NCI-H1048 (cell line): ENCODE measurements at places on chromosomes 5 and 9.
A peak's percentile ranks its signal among the peaks of the same experiment; 100 is the strongest.

DNA sequence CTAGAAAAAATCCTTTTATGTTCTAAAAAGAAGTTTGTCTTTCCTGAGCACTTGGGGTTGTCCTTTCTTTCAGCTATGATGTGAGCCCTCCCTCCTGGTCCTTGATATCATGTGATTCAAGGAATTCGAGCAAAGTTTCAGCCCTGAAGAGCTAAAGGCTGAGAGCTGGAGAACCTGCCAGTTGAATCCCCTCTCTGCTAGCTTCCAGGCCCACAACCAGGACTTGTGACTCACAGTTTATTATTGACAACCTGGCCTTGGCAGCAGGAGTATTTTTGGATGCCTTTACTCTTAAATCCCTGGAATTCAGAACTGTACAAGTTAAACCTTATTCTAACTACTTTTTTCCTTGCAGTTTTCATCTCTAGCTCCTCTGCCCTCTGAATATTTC lies 182.8 kb downstream of the SPOCK1 start:
- no peak for DNase-seq

GRCh38 chr9:20496328-20496727 lies 126.0 kb downstream of the MLLT3 start:
- no peak for DNase-seq

DNA sequence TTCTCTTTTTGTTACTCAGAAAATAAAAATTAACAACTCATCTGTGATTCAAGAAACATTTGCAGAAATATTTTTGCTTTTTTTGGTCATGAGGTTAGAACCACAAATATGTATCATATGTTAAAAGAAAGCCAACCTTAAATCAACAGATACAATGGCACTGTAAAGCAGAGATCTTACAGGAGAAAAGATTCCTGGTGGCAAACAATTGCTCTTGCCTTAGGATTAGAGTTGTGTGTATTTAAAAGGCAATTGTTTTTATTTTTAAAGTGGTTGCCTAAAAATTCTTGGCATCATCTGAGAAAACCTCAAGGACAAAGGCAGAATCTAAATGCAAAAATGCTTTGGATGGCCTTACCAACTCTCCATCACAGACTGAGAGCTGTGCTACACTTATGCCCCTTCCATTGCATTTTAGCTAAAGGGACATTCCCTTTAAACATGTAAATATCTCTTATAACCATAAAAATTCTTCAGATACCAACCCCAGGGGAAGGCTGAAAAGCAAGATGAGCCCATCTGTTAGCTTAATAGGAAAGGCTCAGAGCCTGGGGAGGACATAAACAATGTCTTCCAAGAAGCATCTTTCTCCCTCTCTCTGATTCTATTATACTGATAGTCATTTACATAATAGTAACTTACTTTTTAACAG lies 100.4 kb downstream of the FAM114A2 start:
- no peak for DNase-seq

DNA sequence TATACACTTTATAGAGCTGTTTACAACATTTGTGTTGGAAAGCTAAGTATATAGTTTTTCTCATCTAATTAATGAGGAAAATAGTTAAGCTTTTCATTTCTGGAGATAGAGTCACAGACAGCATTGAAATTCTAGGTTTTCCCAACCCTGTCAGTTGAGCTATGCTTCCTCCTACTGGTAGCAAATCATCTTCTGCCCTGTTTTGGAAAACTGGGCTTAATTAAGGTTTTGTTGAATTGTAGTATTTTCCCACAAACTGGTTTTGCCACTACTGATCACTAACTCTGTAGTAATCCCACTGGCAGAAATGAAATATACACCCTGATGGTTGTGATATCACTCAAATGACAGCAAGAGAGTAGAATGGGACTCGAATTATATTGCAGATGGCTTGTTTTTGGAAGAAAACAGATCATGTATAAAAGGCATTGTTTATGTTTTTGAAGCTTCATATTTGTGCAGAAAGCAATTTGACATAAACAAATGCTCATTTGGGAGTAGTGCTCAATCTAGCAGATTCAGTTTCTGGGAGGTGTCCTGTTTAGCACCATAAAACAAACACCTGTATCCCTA lies 46.6 kb downstream of the CD180 start:
- no peak for DNase-seq

DNA sequence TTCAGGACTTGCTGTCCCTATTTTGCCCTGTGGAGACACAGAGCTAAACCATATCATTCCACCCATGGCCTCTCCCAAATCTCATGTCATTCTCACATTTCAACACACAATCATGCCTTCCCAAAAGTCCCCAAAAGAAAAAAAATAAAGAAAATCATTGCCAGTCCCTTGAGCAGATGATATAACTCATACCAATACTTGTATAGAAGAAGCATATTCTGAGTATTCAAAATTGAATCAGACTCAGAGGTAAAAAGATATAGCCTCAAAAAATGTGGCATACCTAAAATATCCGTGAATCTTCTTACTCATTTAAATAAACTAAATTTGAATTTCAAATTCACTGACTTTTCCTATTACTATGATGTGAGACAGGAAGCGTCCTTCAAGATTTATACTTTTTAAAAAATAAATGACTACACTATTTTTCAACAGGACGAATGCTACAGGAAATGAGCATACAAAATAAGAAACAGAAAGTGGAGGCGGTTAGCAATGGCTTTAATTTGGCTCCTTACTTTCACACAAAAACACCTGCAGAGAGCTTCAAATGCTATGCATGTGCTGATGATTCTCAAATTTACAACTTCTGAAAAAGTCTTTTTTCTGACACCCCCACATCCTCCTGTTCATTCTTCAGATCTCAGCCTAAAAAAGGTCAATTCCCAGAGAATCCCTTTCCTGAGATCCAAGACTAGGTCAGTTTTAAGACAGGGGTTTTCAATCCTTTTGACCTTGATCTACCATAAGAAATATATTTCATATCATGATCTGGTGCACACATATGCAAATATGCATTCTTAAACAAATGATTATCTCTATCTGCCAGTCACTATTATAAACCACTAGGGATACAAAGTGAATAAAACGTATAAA lies 39.6 kb upstream of the DMXL1 start:
- DNase-seq, result no peak

GRCh38 chr5:107607671-107608345 lies 62.9 kb downstream of the EFNA5 start:
- peak; percentile 20 for DNase-seq

GRCh38 chr9:26856413-26857032 lies 36.1 kb downstream of the CAAP1 start:
- no peak for DNase-seq

DNA sequence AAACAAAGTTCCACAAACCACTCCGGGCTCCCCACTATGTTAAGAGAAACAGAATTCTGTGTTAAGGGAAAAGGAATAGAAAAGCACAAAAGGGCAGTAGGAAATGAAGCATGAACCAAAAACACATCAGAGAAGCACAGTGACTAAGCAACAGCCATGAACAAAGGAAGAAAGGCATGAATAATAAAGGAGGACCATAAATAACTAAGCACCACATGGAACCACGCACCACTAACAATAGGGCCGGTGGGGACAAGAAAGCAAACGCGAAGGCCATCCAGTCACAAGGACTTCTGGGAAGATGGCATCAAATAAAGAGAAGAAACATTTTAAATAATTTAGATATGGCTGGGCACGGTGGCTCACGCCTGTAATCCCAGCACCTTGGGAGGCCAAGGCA lies 18.0 kb downstream of the PRUNE2 start:
- no peak for DNase-seq

GRCh38 chr5:22896152-22896551 lies 43.0 kb upstream of the CDH12 start:
- DNase-seq, result no peak

- no peak for DNase-seq
Measured at GRCh38 chr5:139816566-139816965, 21.0 kb downstream of the PSD2 start.

DNA sequence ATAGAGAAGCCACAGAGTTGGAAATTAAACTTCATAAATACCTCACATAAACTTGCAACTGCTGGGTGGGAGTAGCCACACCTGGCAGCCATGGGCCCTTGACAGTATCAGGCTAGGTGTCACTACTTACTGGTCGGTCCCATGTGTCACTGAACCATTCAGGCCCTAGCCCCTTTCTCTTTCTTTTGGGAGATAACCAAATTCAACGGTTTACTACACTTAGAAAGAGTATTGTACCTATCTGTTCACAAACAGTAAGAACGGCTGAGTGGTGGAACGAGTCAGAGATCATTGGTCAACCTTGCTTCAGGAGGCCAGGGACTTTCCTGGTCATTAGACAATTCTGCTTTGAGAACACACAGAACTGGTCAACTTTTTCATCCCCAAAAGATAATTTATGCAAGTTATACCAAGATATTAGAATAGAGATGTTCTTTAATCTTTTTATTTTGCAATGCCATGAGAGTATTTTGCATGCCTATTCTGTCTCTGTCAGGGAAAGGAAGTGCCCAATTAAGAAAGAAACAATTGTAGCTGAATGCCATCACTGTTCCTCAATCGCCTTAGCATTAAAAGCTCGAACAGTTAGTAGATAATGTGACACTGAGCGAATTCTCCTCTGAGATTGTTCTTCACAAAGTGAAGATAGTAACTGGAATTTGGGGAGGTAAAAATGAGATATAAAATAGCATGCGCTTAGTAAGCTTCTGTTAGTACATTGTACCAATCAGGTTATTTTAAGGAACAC lies 50.9 kb downstream of the GOLPH3 start:
- no peak for DNase-seq

- no peak for DNase-seq
Measured at GRCh38 chr5:151113651-151114050, 32.8 kb upstream of the TNIP1 start.

- DNase-seq, result no peak
Measured at GRCh38 chr9:74609671-74610405, 112.7 kb downstream of the RORB start.

- no peak for DNase-seq
Measured at GRCh38 chr9:88574953-88575352, 40.0 kb downstream of the NXNL2 start.

DNA sequence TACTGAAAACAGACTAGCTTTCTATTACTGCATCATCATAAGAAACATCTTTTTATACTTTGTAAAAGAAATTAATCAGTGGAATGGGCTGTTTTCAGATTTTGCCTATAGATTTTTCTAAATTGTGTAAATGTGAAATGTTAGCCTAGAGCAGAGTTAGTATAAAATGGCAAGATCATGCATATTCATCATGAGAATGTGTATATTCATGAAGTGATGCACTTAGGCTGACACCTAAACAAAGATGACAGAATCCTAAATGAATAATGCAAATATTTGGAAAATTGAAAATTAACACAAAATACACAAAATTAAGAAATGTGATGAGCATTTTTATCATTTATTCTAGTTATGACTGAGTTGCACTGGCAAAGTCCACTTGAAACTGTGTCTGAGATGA lies 57.2 kb downstream of the SPTLC1 start:
- no peak for DNase-seq

DNA sequence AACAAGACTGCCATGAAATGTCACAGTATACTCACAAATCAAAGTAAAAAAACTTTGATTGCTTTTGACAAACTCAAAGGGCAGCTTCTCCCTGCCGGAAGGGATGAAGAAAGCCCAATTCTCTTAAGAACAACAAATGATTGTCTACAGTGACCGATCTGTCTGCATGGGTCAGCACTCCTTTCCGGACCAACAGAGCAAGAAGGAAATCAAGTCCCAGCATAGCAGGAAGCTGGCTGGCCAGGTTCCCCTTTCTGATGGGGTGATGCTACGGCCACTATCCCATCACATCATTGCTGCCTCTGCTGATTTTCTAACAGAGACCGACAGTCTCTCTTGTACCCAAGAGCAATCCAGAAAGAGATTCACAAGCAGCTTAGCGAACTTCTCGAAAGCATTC lies 692 bp downstream of the C1QTNF3 start:
- no peak for DNase-seq

- DNase-seq, result no peak
Measured at GRCh38 chr9:108056084-108056804, 566.7 kb upstream of the KLF4 start.

DNA sequence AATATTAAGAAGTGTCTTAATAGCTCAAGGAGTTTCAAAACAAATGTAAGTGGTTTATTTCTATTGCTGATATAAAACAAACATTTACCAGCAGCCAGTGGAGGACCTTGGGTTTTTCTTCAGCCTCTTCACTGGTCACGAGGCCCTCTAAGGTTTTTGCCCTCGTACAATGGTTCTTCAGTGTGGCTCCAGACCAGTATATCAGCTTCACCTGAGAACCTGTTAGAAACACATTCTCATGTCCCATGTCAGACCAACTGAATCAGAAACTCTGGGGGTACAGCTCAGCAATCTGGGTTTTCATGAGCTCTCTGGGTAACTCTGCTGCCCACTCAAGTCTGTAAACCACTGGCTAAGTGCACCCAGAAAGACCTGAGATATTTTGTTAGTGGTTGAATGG lies 12.9 kb downstream of the WWC1 start:
- no peak for DNase-seq

GRCh38 chr9:85483208-85483607 lies 258.5 kb downstream of the AGTPBP1 start:
- no peak for DNase-seq

DNA sequence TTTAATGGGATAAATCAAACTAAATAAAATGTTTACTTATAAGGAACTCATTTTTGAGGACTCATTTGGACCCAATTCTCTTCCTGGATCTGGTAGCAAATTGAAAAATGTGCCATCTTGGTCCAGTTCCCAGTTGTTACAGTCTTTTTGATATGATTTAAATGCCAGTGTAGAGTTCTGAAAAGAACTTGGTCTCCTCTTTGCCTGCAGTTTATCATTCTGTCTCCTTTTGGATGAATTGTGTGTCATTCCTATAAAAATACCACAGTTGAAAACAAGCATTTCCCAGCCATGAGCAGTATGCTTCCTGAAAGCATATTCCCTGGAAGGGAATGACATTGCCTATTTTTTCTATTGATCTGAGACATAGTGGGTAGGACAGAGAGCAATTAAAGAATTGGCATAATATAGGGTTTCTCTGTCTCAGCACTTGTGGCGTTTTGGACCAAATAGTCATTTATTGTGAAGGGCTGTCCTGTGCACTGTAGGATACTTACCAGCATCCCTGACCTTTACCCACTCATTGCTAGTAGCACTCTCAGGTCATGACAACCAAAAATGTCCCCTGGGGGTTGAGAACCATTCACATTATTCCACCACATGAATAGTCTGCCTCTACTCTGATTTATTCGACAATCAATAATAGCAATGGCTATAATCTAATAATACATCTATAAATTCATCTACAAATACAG lies 181.8 kb downstream of the NXNL2 start:
- DNase-seq, result no peak

- no peak for DNase-seq
Measured at GRCh38 chr5:16558984-16559629, 57.7 kb downstream of the RETREG1 start.
